ENCODE measurements at places on chromosomes 5 and 9.

GRCh38 chr5:54309691-54310432, 511 bp downstream of the ARL15 start:
- peak overlapping the region; percentile 63 for H3K27ac ChIP-seq
- DNase-seq = no peak
- H3K27me3 ChIP-seq = no peaks in the 10 kb centered on the region
- no peaks in the 10 kb centered on the region for H3K36me3 ChIP-seq
- H3K4me3 ChIP-seq = peak overlapping the region; percentile 82

GRCh38 chr5:42621242-42621641, 135.4 kb upstream of the CCDC152 start:
- no peaks in the 10 kb centered on the region for H3K36me3 ChIP-seq
- H3K4me3 ChIP-seq = no peak overlapping the region
- no peak overlapping the region for H3K27ac ChIP-seq
- DNase-seq = no peak
- H3K27me3 ChIP-seq = no peaks in the 10 kb centered on the region

- no peaks in the 10 kb centered on the region for H3K36me3 ChIP-seq
- H3K27ac ChIP-seq = no peak overlapping the region
- DNase-seq = no peak
- H3K4me1 ChIP-seq = no peaks in the 10 kb centered on the region
- no peak overlapping the region for H3K4me3 ChIP-seq
- no peaks in the 10 kb centered on the region for H3K27me3 ChIP-seq
These were observed 43.6 kb downstream of the CCDC192 start for GRCh38 chr5:127746756-127747155.

GRCh38 chr9:113349066-113349444, 286 bp upstream of the BSPRY start:
- peaks cover 5% of the 10 kb centered on the region for H3K4me1 ChIP-seq
- no peaks in the 10 kb centered on the region for H3K36me3 ChIP-seq
- no peak for DNase-seq
- H3K27ac ChIP-seq = no peak overlapping the region
- no peak overlapping the region for H3K4me3 ChIP-seq
- peaks cover 13% of the 10 kb centered on the region for H3K27me3 ChIP-seq

GRCh38 chr9:132231019-132231701, 69.3 kb downstream of the NTNG2 start:
- DNase-seq = no peak
- H3K27ac ChIP-seq = no peak overlapping the region
- no peaks in the 10 kb centered on the region for H3K27me3 ChIP-seq
- H3K4me3 ChIP-seq = no peak overlapping the region
- no peaks in the 10 kb centered on the region for H3K36me3 ChIP-seq

Data from trophoblast cell (in vitro differentiated cells and primary cell).